ENCODE measurements at places on chromosomes 5 and 9.

- no peak overlapping the region for H3K27ac ChIP-seq
- H3K36me3 ChIP-seq, result no peaks in the 10 kb centered on the region
- no peak overlapping the region for H3K4me3 ChIP-seq
- DNase-seq, result no peak
- H3K27me3 ChIP-seq, result no peaks in the 10 kb centered on the region
Measured at GRCh38 chr5:174106997-174107655, 61.6 kb downstream of the NSG2 start.

DNA sequence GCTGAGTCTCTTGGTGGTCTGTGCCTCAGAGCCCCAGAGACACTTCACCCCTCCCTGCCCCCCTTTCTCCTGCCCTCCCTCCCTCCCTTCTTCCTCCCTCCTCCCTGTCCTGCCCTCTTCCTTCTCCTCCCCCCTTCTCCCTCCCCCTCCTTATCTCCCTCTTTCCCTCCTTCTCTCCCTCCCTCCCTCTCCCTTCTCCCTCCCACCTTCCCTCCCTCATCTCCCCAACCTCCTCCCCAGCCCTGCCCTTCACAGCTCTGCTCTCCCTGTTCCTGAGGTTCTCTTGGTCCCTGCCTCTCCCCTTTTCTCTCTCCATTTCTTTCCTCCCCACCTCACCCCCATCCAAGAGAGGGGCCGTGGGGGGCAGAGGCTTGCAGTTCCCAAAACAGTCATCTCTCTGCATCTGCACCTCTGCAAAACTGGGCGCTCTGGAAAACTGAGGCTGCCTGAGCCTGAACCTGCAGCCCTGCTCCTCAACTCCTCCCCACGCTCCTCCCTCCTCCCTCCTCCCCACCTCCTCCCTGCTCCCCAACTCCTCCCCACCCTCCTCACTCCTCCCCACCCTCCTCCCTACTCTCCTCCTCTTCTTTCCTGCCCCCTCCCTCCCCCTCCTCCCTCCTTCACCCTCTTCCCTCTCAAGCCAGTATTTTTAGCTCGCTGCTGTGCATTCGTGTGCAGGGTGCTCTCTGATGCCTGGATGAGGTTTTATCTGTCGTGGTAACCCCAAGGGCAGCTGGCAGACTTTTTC, 219.1 kb downstream of the C9orf50 start:
- H3K4me1 ChIP-seq, result peaks cover 15% of the 10 kb centered on the region
- DNase-seq, result peak; percentile 18
- H3K27ac ChIP-seq, result no peak overlapping the region
- H3K27me3 ChIP-seq, result no peaks in the 10 kb centered on the region
- no peak overlapping the region for H3K4me3 ChIP-seq

DNA sequence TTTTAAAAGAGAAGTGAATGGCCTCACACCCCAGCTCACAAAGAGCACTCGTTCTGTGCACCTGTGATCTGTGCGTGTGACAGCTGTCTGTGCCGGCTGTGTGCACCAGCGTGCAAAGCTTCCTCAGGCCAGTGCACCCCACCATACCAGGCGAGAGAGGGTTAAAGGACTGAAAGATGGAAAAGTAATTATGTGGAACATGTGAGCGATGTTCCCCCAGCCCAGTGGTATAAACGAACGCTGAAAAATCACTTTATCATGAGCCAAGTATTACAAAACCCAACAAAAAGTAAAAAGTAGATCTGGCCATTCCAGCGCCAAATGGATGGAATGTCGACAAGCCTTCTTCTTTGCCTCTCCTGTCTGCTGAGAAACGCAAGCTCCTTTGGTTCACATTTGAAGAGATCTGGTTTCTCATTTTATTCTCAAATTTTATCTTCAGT, 53.7 kb downstream of the IPPK start:
- peaks cover 30% of the 10 kb centered on the region for H3K36me3 ChIP-seq
- DNase-seq, result peak; percentile 31
- no peak overlapping the region for H3K27ac ChIP-seq
- H3K4me3 ChIP-seq, result no peak overlapping the region
- H3K4me1 ChIP-seq, result no peaks in the 10 kb centered on the region

GRCh38 chr5:178514851-178515418, 75.3 kb downstream of the COL23A1 start:
- no peaks in the 10 kb centered on the region for H3K4me1 ChIP-seq
- no peaks in the 10 kb centered on the region for H3K36me3 ChIP-seq
- no peaks in the 10 kb centered on the region for H3K27me3 ChIP-seq

DNA sequence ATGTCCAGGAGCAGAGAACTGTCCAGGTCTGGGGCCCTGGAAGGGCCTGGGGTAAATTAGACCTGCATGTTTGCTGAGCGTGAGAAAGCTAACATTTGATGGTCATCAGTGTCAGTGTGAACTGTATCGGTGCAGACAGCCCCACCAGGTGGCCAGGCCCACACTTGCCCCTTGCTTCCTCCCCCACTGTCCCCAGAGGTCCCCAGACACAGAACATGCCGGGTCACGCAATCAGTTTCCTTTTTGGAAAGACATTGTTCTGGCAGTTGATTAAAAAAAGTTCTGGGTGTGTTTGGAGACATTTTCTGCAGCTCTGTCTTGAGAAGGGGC, 1.5 kb downstream of the NKD2 start:
- H3K36me3 ChIP-seq, result no peaks in the 10 kb centered on the region
- H3K27me3 ChIP-seq, result peaks cover 41% of the 10 kb centered on the region
- no peak overlapping the region for H3K27ac ChIP-seq

- DNase-seq, result peak; percentile 90
- H3K4me3 ChIP-seq, result no peak overlapping the region
- H3K27me3 ChIP-seq, result no peaks in the 10 kb centered on the region
- H3K4me1 ChIP-seq, result peaks cover 44% of the 10 kb centered on the region
- peak overlapping the region; percentile 57 for H3K27ac ChIP-seq
Measured at GRCh38 chr5:135386886-135387628, 12.0 kb downstream of the MACROH2A1 start.

GRCh38 chr5:137572042-137572695, 73.0 kb upstream of the SPOCK1 start:
- H3K27me3 ChIP-seq, result no peaks in the 10 kb centered on the region
- no peak overlapping the region for H3K27ac ChIP-seq
- H3K36me3 ChIP-seq, result no peaks in the 10 kb centered on the region
- H3K4me1 ChIP-seq, result peaks cover 13% of the 10 kb centered on the region

- no peaks in the 10 kb centered on the region for H3K27me3 ChIP-seq
- H3K27ac ChIP-seq, result no peak overlapping the region
- no peaks in the 10 kb centered on the region for H3K4me1 ChIP-seq
- H3K4me3 ChIP-seq, result no peak overlapping the region
- H3K36me3 ChIP-seq, result peaks cover 15% of the 10 kb centered on the region
Measured at GRCh38 chr9:120538339-120538738, 41.6 kb downstream of the CDK5RAP2 start.

DNA sequence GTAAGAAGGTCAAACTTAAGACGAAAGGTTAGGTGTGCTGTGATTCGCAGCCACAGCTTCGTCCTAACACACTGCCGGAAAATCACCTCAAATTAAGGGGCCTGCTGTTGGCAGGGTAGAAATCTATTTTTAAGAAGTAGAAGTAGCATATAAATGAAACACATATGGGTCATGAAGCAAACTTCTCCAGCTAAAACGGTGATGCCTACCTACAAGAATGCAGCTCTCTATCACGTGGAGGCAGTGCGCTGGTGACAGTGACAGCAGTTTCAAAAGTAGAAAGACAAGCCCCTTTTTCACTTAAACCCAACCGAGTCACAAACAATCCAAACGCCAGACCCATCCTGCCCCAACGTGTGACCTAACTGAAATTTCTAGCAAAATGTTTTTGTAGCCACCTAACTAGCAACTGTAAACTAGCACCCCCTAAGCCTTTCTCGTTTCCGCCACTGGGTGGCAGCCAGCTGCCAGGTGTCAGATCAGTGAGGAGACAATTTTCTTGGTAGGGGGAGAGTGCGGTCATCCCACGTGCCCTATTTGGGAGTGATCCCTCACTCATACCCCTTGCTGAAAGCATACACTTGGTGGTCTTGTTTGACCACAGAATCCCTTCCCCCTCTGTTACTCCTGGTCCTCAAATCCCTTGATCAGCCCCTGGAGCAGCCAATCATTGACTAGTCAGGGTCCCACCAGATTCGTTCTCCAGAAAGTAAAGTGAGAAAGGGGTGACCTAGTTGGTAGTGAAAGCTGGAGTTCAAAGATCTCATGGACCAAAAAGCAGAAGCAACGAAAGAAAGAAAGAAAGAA, 71.8 kb upstream of the MAMDC2 start:
- H3K36me3 ChIP-seq, result no peaks in the 10 kb centered on the region
- H3K4me1 ChIP-seq, result peaks cover 19% of the 10 kb centered on the region
- H3K27me3 ChIP-seq, result no peaks in the 10 kb centered on the region
- peak; percentile 64 for DNase-seq

GRCh38 chr5:81209869-81210493, 23.1 kb upstream of the CKMT2 start:
- H3K4me3 ChIP-seq, result no peak overlapping the region
- DNase-seq, result no peak
- H3K27ac ChIP-seq, result no peak overlapping the region

GRCh38 chr5:132419502-132420468, 50.3 kb downstream of the SLC22A5 start:
- H3K4me3 ChIP-seq, result no peak overlapping the region
- H3K4me1 ChIP-seq, result peaks cover 27% of the 10 kb centered on the region
- peak; percentile 48 for DNase-seq
- no peak overlapping the region for H3K27ac ChIP-seq
- H3K36me3 ChIP-seq, result no peaks in the 10 kb centered on the region
- no peaks in the 10 kb centered on the region for H3K27me3 ChIP-seq

- no peak for DNase-seq
- H3K4me3 ChIP-seq, result no peak overlapping the region
- H3K36me3 ChIP-seq, result no peaks in the 10 kb centered on the region
- no peaks in the 10 kb centered on the region for H3K27me3 ChIP-seq
- H3K4me1 ChIP-seq, result no peaks in the 10 kb centered on the region
- H3K27ac ChIP-seq, result no peak overlapping the region
Measured at GRCh38 chr5:82820961-82821845, 256.0 kb downstream of the TMEM167A start.

DNA sequence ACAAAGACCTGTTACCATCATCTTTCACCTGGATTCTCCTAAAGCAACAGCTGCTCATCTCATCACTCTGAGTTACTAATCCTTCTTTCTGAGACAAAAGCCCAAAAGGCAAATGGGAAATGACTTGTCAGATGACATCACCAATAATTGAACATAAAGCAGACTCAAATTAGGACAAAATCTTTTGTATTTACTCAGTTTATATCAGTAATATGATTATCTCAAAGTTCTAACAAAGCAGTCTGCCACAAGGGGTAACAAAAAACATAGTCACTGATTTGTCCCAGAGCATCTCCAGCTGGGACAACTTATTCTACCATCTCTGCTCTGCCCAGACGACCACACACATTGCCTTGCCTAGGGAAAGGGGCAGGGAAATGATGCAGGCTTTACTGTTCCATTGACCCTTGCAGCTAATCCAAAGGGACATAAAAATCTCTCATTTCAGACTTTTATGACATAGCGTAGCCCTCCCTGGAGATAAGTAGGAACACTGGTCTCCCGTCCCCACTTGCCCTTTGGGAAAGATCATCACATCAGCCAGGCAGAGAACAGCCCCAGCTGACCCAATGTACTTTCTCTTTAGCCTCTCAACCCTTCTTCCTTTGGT, 249.5 kb upstream of the PTGER4 start:
- no peak for DNase-seq
- H3K27me3 ChIP-seq, result no peaks in the 10 kb centered on the region
- no peak overlapping the region for H3K4me3 ChIP-seq

DNA sequence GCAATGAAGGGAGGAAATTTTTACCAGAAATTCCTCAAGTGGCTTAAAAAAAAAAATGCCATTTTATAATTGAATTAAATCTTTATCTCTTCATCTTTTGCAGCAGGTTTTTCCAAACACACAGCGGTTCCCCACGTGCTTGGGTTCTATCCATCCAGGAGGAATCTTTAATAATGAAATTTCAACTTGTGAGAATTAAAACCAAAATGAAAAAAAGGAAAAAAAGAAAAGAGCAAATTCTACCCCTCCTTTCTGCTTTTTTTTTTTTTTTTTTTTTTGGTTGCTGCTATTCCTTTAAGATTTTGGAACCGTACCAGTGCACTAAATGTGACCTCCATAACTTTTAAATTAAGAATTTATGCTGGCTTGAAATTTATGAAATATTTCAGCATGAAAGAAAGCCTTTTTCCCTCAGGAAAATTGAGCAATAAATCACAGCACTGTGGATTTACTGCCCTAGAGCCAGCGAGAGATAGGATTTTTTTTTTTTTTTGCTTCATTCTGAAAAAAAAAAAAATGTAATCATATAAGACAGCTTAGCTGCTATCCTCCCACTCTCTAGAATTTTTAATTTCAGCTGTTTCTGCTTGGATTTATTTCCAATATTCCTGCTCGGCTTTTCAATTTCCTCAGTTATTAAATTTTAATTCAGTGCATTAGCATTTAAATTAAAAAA, 88.5 kb downstream of the ZNF618 start:
- H3K36me3 ChIP-seq, result peaks cover 9% of the 10 kb centered on the region
- H3K27me3 ChIP-seq, result no peaks in the 10 kb centered on the region
- no peak overlapping the region for H3K27ac ChIP-seq
- H3K4me3 ChIP-seq, result no peak overlapping the region
- no peaks in the 10 kb centered on the region for H3K4me1 ChIP-seq

DNA sequence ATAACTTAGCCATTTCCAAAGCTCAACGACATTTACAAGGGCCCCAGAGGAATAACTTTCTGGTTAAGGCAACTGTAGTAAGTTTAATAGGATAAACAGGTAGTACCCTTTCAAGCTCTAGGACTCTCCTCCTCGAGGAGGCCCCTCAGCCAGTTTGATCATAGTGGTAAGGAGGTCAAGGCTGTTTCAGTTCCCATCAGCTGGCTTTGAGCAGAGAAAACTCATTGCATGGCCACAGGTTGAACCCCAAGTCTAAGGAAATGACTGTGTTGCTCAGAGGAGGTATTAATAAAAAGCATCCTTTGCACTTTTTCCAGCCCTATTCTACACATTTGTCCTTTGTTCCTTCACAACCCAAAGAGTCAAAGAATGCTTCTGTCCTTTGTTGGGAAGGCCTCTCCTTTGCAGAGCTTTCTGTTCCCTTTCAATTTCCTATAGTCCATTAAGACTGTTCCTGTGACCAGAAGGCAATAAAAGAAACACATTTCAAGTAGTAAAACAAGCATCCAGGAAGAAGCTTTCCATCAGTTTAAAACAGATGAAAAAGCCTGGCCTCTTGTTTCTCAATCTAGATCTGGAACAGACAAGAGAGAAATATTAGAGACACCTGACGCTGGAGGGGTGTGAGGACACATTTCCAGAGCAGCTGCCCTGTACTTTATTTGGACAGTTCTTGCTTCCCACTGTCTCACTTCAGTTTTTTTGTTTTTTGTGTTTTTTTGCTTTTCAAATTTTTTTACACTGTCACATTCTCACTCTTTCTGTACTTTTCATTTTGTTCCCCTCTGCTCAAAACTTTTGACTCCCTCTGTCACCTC, 54.1 kb downstream of the PRRC1 start:
- H3K4me1 ChIP-seq, result no peaks in the 10 kb centered on the region
- H3K4me3 ChIP-seq, result no peak overlapping the region
- H3K27ac ChIP-seq, result no peak overlapping the region
- DNase-seq, result no peak

- H3K27me3 ChIP-seq, result no peaks in the 10 kb centered on the region
- H3K4me1 ChIP-seq, result peaks cover 19% of the 10 kb centered on the region
- no peak overlapping the region for H3K27ac ChIP-seq
- H3K4me3 ChIP-seq, result no peak overlapping the region
- no peak for DNase-seq
Measured at GRCh38 chr9:114688379-114688778, 6.4 kb upstream of the TEX48 start.

All from astrocyte (in vitro differentiated cells and primary cell).